Myocyte (in vitro differentiated cells): ENCODE measurements at places on chromosomes 4 and X.

DNA sequence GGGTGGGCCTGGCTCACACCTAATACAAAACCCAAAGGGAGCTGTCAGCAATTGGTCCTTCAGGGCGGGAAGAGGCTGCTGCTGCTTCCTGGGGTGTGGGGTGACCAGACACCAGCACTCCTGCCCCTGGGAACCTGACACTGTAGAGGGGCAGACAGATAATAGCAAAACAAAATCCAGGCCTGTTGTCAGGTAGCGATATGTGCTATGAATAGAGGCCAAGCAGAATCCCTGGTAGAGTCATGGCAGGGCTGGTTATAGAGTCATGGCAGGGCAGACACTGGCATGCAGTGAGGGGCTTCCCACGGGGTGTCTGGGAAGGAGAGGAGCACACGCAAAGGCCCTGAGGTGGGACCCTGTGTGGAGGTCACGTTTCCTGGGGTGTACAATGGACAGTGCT is 79.6 kb upstream of the PSAPL1 start:
- DNase-seq: no peak

- no peak for DNase-seq
These were observed 9.9 kb upstream of the MOB1B start for GRCh38 chr4:70892086-70892769.

GRCh38 chr4:169799260-169799659 is 41.5 kb upstream of the HPF1 start:
- no peak for DNase-seq

- no peak for DNase-seq
These were observed 142.8 kb downstream of the PJA1 start for GRCh38 chrX:69022430-69022829.

DNA sequence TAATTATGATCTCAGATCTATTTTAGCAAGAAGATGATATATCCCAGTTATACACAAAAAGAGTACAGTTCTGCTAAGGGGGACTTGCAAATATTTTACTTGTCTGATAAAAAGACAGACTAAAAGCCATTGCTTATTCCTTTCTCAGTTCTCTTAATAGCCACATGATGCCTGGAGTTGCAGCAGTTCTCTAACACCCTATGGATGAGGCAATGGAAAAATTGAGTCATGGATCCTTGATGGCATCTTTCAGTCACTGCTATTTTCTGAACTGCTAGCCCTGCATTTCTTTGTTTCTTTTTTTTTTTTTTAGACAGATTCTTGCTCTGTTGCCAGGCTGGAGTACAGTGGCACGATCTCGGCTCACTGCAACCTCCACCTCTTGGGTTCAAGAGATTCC is 1956.7 kb downstream of the C4orf33 start:
- DNase-seq: no peak
